ENCODE measurements at places on chromosomes 12 and 14.

- no peak for DNase-seq
Observed at GRCh38 chr14:104738375-104739019, 14.4 kb upstream of the SIVA1 start.

DNA sequence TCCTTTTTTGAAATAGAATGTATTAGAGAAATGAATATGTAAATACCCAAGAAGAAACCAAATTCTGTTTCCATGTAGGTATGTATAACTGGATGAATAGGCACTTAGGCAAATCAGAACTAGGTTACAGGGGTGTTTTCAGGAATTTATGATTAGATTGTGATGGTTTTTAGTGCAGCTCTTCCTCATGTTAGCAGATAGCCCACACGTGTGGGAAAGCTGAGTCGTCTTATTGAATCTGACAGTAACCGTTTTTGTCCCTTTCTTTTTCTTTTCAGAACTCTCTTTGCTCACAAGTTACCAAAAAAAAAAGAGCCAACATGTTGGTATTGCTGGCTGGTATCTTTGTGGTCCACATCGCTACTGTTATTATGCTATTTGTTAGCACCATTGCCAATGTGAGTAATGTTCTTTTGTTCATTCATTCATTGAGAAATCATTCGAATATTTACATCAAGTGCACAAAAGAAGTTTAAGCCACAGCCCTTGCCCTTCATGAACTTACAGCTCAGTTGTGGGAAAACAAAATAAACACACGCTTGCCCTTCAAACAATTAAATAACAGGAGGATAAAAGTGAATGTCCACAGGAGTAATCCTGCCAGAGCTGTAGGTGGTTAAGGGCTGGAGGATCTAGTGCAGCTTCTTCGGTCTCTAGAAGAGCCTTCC is 14.8 kb downstream of the EMP1 start:
- no peak for DNase-seq

DNA sequence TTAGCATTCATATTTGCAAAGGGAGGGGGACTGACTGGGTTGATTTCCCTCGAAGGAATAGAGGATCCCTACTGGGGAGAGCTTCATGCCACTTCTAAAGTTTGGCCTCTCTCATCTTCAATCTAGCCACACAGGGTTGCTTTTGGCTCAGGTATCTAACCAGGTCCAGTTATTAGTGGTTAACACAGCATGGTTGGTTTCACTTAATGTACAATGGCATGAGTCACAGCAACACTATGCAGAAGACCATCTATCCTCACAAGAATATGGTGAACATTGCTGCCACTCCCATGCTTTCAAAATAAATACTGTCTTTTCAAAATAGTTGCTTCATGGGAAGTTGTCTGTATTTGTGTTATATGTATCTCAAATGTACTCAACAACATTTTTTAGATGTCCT is 6.6 kb upstream of the RAB3IP start:
- DNase-seq = no peak

GRCh38 chr14:52315355-52315718 is 1.2 kb downstream of the PTGER2 start:
- DNase-seq = no peak

GRCh38 chr12:1914114-1914911 is 4.1 kb downstream of the CACNA2D4 start:
- DNase-seq = no peak

GRCh38 chr12:68806488-68807237 is 1.3 kb upstream of the MDM2 start:
- DNase-seq = no peak

DNA sequence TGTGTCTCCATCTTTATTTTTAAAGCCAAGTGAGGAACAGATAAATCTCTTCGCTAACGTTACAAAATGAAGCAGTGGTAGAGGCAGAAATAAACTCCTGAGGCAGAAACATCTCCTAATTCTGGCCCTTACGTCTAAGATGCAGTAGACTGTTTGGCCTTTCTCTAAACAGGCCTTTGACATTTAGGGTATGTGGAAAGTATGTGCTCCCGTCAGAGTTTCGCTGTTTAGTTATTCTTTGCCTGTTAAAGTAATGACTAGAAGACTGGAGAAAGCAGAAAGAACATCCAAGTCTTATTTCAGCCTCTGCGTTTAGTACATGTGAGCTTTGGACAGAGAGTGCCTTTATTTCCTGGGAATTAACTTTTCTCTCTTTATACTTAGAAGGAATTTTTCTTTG is 216.6 kb downstream of the RAD51B start:
- no peak for DNase-seq

DNA sequence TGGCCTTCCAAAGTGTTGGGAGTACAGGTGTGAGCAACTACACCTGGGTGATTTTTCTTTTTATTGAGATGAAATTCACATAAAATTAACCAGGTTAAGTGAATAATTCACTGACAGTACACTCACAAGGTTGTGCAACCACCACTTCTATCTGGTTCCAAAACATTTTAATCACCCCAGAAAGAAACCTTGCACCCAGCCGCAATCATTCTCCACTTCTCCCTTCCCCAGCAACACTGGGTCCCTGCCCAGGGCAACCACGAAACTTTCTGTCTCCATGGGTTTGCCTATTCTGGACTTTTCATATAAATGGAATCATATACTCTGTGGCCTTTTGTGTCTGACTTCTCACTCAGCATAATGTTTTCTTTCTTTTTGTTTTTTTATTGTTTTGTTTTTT is 26.3 kb upstream of the MLXIP start:
- DNase-seq = no peak

DNA sequence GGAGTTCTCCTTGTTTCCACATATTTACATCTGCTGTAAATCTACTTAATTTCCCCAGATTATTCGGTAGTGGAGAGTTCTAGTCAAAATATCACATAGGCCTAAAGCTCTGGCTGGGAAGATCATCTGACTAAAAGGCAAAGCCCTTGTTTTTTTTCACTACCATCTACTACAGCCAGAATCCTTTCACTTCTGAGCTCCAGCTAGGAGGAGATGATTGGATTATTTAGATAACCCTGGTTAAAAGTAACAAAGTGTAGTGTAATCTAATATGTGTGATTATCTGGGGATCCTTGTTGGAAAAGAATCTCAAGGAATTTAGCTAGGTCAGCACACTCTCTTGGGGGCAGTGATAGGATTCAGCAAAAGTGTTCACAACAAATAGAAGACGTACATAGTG is 125.4 kb downstream of the DYRK2 start:
- no peak for DNase-seq

DNA sequence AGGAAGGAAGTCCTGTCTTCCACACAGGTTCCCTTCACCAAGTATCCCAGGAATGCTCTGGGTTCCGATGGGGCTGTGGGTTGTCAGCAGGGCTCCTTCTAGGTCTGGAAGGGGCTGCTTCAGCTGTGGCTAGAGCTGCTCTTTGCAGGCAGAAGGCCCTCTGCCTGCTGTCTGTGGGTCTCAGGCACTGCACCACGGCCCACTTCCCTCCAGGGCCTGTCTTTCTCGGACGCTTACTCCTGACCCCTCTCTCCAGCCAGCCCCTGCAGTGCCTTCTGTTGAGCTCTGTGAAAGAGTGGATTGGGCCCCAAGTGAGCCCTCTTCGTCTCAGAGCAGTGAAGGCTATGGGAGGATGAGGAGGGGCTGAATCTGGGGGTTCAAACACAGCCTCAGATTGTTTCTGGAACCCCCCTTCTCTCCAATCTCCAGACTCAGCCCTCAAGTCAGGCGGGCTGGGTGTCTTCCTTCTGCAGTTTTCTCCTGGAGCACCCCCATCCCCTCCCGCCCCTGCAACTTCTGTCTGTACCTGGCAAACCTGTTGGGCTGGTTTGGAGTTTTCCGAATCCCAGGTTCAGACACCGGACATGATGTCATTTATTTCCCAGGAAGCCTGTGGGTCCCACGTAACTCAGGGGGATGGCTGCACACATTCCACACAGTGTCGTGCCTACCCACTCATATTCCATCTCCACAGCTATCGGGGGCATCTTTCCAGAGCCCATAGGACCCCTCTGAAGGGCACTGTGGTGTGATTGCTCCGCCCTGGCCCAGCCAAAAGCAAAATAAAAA is 24.9 kb upstream of the SPPL3 start:
- DNase-seq = peak; percentile 58

DNA sequence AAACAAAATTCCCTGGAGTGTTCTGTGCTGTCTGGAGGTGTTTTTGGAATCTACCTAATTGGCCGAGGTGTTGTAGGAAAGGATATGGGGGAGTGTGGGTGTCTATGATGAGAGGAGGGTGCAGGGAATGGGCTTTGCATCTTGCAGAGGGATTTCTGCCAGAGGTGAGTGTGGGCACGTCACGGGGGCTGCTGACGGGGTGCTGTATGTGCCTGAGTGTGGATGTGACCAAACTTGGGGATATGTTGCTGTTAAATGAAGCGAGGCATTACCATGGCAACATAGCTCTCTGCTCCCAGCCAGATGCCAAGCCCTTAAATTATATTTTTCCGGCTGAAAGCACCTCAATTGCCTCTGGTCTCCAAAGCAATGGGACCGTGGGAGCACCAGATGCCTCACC is 44.3 kb upstream of the SPTLC2 start:
- DNase-seq = no peak

- no peak for DNase-seq
Observed at GRCh38 chr12:28032811-28033537, 60.4 kb upstream of the PTHLH start.

- DNase-seq = no peak
Observed at GRCh38 chr14:105392131-105393090, 5.9 kb upstream of the TEX22 start.

- DNase-seq = no peak
Observed at GRCh38 chr12:86158956-86159355, 97.2 kb downstream of the MGAT4C start.

DNA sequence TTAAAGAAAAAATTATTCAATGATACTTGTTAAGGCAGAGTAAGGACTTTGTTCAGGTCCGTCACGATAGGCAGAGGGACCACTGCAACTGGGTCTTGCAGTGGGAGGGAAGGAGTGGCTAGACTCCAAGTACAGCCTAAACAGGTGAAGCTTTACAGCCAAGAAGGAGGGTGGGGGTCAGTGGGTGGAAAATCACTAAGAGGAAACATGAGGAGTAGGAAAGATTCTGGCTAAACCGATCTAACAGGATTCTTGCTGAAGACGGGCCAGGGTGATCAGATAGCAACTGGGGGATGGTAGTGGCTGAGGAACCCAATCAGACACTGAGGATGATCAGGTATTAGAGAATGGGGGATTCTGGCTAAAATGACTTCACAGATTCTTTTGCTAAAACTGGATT is 100.2 kb downstream of the TTC7B start:
- no peak for DNase-seq

DNA sequence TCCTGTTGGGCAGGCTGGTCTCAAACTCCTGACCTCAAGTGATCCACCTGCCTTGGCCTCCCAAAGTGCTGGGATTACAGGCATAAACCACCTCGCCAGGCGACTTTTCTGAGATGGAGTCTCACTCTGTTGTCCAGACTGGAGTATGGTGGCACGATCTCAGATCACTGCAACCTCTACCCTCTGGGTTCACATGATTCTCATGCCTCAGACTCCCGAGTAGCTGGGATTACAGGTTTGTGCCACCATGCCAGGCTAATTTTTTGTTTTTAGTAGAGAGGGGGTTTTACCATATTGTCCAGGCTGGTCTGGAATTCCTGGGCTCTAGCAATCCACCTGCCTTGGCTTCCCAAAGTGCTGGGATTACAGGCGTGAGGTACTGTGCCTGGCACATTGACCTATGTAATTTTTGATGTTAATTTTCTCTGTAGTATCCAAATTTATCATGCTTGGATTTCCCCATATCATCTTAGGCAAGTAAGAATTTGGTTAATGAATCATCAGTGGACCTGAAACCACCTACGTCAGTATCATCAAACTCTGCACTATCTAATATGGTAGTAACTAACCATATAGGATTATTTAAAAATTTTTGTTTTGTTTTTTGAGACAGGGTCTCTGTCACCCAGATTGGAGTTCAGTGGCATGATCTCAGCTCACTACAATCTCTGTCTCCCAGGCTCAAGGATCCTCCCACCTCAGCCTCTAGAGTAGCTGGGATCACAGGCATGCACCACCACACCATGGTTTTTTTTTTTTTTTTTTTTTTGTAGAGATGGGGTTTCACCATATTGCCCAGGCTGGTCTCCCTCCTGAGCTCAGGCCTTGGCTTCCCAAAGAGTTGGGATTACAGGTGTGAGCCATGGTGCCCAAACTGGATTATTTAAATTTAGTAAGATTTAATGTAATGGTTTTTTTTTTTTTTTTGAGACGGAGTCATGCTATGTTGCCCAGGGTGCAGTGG is 11.9 kb upstream of the ATP5F1B start:
- DNase-seq = no peak

DNA sequence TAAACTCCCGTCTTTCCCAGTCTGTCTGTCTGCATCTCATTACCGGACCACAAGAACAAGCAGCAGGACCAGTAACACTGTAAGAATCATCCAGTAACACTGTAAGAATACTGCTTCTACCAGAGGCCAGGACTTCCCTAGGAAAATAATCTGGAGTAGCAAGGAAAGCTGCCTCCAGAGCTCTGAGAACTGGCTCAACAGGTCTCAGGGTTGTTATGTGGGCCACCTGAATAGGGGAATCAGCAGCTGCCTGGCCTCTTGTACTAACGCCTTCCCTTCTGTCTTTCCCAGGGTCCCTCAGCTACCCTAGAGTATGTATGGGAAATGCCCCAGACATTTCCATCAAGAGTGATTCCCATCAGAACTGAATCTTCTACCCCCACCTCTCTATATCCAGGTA is 954 bp upstream of the SLC39A2 start:
- DNase-seq = peak; percentile 38

DNA sequence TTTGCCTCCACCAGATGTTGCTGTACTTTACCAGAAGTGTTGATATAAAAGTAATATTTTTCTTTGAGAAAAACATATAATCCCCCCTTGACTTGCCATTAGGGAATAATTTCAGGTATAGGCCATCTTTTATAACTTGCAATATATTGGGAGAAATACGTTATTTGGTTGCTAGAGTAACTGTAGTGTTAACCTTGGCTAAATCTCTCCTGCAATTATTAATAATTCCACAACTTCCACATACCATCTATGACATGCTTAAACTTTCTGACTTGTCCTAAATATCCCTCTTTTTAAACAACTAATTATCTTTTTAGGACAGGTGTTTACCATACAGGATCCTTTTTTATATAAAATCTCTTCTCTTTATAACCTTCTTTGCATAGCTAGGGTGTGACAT is 1048.2 kb downstream of the SLC16A7 start:
- DNase-seq = no peak

GRCh38 chr14:88895116-88895515 is 70.7 kb downstream of the TTC8 start:
- no peak for DNase-seq

DNA sequence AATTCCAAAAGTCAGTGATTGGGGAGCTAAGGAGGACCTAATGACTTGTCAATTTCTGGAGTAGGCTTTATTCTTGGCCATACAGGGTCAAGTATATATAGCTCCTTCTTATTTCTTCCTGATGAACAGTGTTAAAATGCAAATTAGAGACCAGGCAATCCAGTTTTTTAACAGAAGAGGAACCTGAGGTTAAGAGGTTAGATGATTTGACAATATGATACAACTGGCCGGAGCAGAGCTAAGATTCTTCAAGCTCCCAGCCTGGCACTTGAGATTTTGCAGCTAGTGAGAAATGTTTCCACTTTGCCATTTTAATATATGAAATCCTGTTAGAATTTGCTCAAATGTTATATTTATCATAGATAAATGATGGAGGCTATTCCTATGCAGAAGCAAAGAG is 204.0 kb downstream of the SSPN start:
- no peak for DNase-seq

GRCh38 chr12:5244513-5244972 is 187.4 kb upstream of the NTF3 start:
- DNase-seq = no peak

GRCh38 chr14:22163051-22163450 is 426.0 kb downstream of the DAD1 start:
- DNase-seq = no peak

Measured in right lung (tissue), 10 donors.